NCI-H2171 (cell line): ENCODE measurements at places on chromosomes 4 and X.

GRCh38 chr4:125123570-125124109 lies 191.1 kb upstream of the FAT4 start:
- no peak for DNase-seq

DNA sequence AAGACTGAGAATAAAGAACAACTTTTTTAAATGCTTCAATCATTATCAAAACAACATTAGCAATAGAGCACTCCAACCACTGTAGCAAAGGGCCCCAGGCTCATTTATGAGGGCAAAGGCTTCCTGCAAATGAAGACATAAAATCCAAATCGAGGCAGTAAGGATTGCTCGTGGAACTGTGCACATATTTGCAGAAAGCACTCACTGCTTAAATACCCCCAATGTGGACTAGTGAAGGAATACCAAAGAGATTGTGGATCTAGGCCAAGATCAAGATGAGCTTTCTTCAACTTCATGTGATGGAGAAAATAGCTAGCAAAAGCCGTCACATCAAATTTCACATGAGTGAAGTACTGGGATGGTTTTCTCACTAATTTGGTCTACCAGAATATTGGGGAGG lies 35.2 kb downstream of the GPC3 start:
- no peak for DNase-seq

- DNase-seq: no peak
Measured at GRCh38 chr4:81746773-81747172, 275.1 kb upstream of the RASGEF1B start.

DNA sequence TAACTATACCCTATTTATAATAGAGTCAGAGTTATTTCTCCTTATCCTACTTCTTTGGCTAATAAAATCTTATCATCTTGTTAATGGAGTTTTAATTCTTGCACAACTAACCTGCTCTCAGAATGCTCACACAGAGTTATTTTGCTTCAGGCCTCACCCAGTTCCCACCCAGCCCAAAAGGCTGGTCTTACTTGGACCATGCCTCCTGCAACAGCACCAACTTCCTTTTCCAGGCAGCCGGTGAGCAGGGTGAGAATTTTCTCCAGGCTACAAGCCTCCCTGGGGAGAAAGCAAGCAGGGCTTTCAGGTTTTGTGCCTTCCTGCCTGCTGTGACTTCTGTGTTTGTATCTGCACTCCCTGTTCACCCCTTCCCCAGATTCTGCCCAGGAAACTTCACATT lies 29.1 kb upstream of the BANK1 start:
- DNase-seq: no peak

- no peak for DNase-seq
Measured at GRCh38 chrX:129530410-129530809, 7.1 kb upstream of the SMARCA1 start.

DNA sequence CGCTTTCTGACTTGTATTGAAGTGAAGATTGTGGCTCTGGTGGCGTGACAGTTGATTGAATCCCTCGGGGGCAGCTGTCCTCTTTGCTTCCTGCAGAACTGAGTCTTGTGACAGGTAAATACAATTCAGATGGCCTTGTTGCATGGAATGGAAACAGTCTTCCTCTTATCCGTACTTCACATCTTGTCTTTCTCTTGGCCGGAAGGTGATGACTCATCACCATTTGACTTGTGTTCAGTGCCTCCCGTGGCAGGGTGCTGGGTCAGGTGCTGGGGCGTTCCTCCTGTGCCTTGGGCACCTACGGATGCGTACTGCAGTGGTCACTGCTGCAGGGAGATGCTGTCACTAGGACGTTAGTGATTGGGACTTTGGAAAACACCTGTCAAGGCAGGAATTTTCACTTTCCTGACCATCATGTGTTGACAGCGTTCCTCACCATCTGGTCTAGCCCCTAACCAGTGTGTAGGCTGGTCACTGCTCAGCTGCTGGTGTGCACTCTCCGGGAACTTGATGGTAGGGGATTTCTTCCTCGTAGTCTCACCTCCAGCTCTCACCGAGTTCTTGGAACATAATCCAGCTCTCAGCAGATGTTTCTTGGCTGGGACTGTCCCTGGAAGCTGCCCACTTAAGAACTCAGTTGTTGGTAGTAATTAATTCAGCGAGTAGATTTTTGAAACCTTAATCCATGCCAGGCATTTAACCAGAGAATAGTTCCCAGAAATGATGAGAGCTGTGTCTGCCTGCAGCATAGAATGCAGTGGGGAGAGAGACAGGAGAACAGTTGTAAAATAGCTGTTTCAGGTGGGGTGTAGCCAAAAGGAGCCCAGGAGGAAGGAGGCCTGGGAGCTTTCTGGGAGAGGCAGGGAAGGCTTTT lies 7.2 kb downstream of the TBC1D14 start:
- no peak for DNase-seq

DNA sequence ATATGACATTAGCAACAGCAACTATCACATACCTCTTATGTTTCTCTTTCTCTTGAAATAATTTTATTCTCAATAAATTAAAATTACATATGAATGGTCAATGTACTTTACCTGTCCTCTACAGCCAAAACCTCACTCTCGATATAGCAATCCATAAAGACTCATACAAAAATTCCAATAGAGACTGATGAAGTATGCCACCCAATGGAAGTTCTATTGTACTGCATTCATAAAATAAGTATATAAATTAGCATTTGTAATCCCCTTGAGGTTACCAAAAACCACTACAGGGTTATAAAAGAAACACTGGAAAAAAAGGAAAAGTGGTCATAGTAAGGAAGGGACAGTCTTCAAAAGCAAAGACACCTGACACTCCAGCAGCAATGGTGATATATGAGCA lies 32.8 kb downstream of the CLDN2 start:
- DNase-seq: no peak

- DNase-seq: no peak
Measured at GRCh38 chrX:133745349-133745748, 240.0 kb downstream of the GPC3 start.

DNA sequence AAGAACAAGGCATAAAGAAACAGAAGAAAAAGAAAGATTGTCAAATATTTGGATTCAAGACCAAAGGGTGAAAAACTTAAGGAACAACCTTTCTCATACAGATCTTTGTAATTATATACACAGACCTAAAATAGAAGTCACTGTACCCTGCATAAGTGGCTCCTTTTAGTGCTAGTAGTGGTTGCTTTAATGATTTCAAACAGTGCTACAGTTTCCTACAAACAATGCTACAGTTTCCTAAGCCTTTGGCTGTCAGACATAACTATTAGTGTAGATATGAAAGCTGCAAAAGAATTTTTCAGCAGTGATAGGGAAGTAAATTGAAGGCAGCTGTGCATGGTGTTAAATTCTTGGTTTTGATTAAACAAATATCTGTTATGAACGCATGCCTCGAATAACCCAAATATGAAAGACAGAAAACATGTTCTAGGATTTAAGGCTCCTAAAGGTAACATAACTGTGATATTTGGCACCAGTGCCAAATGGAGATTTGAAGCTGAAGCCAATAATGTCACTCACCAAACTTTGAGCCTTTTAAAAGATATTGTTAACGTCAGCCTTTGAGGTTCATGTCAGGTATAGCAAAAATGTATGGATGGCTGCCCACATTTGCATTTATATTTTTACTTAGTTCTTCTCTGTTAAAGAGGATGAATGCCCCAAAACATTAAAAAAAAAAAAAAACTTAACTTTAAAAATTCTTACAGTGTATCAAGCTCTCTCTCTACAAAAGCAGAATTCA lies 36.6 kb downstream of the SMARCAD1 start:
- DNase-seq: no peak

GRCh38 chrX:30971774-30972603 lies 82.9 kb upstream of the TAB3 start:
- DNase-seq: no peak

DNA sequence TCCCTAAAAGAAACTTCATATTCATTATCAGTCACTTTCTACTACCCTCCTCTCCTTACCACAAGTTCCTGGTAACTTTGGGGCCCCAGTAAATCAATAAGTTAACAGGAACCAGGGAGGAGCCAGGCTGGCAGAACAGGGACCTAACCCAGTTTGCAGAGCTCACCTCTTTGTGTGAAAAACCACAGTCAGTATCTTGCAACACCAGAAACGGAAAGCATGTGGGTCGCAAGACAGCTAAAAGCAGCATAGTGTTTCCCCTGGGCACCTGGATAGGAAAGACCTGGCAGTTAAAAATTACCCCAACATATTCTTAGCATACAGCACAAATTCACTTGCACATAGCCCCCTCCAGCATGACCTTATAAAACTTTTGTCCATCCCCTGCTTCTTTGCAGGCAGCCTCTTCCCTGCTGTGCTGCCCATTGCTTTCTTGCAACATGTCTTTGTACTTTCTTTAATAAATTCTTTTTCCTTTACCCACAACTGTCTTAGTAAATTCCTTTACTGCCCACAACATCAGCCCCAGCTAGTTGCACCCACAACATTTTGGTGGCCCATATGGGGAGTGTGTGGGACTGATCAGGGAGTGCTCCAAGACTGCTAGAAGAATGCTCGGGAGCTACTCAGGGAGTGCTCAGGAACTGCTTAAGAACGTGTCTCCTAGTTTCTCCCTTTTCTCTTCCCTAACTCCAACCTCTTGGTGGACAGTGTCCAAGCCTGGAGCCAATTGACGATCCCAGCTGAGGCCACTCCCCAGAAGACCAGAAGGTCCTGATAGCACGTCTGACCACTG lies 83.4 kb downstream of the MSN start:
- DNase-seq: no peak

GRCh38 chr4:71832049-71832448 lies 48.2 kb upstream of the GC start:
- DNase-seq: no peak

DNA sequence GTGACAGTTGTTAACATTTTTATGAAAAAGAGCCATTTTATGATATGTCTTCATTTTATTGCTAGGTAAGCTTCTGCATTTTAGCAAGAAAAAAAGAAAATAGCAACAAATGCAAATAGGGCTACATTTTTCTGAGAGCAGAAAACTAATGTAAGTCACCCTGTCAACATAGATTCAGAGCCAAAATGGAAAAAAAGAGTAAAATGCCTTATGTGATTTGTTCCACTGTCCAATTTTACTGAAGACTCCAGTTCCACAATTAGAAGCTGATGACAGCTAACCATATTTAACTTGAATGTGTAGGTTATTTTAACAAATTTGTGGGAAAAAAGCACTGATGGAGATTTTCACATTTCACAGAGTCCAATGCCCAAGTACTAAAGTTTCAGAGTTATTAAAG lies 772.3 kb downstream of the FAT4 start:
- no peak for DNase-seq

GRCh38 chr4:16026160-16026761 lies 57.6 kb downstream of the PROM1 start:
- DNase-seq: no peak

DNA sequence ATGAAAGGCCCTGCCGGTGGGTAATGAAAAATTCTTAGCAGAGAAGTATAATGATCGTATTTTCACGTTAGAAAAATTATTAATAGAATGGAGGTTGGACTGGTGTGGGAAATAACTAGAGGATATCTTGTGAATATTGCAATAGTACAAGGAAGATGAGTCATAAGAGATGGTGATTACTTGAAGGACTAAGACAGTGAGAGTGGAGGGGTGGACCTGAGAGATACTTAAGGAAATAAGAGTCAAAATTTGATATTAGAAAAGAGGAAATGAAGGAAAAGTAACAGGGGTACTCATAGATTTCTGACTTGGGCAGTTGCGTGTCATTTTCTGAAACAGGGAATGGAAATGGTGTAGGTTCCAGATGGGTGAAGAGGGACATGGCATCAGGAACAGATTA lies 1.7 kb upstream of the USP53 start:
- DNase-seq: no peak

DNA sequence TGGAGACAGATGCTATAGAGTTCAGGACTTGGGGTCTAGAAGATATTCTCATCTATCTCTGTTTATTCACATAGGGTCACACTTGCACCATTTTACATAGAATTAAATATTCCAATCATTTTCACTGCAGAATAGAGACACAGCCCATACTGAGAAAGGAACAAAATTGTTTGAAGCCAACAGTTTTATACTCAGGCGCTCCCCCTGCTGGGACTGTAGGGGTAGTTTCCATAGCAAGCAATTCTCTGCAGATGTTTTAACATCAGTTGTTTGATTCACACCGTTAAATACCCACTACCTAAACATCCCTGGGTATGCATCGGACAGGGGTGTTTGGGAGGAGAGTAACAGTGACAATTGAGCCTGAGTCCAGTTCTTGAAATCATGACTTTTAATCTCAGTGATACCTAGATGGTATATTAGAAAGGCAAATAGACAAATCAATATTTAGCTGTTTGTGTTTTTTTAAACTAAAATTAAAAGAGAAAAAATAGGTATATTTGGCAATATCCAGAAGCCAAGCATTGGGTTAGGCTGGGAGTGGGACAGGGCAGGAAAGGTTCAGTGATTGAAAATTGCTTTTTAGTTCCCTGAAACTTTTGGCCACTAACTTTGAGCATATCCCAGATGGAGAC lies 33.8 kb downstream of the LONRF3 start:
- no peak for DNase-seq

- DNase-seq: no peak
Measured at GRCh38 chr4:83179205-83179604, 64.7 kb upstream of the PLAC8 start.

DNA sequence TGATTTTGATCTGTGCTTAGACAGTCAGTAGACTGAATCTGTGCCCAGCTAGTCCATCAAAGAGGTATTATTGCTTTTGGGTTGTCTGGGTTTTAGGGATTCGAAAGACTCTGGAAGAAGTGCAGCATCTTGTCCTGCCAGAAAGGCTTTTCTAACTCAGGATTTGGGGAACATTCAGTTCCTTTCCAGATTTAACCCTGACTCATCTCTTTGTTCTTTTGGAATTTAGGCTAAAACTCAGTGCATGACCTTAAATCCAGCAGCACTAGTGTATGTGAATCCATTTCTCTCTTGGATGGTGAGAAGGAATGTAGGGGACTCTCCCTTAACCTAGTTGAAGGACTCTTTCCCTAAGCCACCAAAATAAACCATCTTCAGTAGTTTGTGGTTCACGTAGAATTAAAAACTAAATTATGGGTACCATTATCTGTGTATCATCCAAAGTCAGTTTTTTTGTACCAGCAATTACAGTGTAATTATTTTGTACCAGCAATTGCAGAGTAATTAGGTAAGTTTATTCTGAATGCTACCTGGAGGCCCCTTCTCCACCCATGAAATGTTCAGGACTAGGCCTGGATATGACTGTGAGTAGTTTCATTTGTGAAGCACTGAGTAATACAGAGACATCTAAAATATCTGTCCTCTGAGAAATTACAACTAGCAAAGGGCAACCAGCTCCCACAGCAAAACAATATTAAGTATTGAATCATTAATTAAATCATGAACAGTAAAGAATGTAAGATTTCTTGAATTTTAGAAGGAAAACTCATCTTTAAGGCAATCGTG lies 384.0 kb downstream of the TMA16 start:
- no peak for DNase-seq

DNA sequence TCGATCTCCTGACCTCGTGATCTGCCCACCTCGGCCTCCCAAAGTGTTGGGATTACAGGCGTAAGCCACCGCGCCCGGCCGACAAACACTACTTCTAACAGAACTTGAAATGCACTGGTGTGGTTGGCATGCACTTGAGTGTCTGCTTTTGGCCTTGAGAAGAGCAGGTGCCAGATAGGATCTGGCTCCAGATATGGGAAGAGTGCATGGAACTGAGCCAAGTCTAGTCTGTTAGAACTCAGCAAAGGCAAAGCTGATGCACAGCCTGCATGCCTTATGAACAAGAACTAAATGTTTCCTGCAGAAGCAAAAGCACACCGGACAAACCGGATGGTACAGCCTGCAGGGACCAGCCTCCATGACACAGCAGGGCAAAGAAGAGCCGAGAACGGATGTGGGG lies 35.1 kb upstream of the TBL1X start:
- DNase-seq: peak; percentile 2
